ENCODE measurements at places on chromosomes 3 and 15.

DNA sequence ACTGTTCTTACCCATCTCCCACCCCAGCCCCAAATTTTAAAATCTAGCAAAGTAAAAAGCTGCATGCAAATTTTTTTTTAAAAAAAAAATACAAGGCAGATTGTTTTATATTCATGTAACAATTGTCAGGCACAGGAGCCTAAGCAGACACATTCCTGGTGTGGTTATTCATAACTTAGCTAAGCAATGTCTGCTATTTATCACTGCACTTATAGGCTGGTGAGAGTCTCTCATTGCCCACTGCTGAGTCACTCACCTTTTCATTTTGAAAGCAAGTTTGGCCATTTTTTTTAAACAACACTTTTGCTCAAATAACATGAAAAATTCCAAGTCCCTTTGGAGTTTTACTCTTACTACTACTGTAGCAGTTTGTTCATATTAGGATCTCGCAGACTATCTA lies 413.9 kb downstream of the RBMS3 start:
- no peak for DNase-seq

- DNase-seq: peak; percentile 20
Observed at GRCh38 chr3:100782906-100783305, 73.6 kb downstream of the TFG start.

GRCh38 chr3:63349583-63350573 lies 71.8 kb downstream of the SYNPR start:
- DNase-seq: peak; percentile 26

- DNase-seq: peak; percentile 86
Observed at GRCh38 chr3:24601066-24601939, 106.7 kb upstream of the THRB start.

- DNase-seq: no peak
Observed at GRCh38 chr15:53107855-53108254, 317.7 kb upstream of the ONECUT1 start.

GRCh38 chr3:131143802-131144201 lies 117.1 kb downstream of the NEK11 start:
- DNase-seq: no peak

GRCh38 chr15:94250801-94251200 lies 19.4 kb downstream of the MCTP2 start:
- no peak for DNase-seq

DNA sequence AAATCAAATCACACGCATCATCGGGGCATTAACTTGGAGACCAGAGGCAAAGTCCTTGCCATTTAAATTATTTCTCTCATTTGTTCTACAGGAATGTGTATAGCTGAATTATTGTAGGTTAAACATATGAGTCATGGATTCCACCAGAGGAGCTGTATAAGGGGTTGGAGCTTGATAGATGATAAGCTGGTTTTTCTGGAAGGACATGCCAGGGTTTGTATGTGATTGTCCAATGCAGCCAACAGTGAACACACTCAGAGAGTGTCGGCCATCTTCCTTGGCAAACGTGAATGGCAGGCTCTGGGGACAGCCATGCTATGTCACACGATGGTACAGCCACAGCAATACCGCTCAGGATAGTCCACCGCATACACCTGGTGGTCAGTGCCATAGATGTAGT lies 25.1 kb downstream of the SSUH2 start:
- no peak for DNase-seq

GRCh38 chr3:175258763-175259162 lies 399.6 kb downstream of the NAALADL2 start:
- no peak for DNase-seq

DNA sequence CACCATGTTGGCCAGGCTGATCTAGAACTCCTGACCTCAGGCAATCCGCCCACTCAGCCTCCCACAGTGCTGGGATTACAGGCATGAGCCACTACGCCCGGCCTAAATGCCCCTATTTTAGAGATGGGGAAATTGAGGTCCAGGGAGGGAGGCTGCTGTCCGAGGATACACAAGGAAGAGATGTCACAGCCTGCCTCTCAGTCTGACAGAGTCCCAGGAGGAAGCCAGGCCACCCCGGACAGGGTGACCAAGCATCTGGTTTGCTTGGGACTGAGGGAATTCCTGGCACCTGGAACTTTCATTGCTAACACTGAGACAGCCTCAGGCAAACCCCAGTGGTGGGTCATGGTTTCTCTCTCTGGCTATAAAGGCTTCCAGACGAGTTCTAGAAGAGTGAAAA lies 30.6 kb upstream of the ADAMTS7 start:
- DNase-seq: no peak

DNA sequence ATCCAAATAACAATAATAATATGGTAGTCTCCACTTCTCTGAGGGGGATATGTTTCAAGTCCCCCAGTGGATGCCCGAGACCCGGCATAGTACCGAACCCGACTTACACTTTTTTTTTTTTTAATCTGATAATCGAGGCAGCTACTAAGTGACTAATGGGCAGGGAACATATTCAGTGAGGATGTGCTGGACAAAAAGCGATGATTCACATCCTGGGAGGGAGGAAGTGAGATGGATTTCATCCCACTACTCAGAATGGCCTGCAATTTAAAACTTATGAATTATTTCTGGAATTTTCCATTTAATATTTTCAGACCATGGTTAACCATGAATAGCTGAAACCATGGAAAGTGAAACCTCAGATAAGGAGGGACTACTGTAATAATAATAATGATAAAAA lies 49.5 kb upstream of the SELENOK start:
- no peak for DNase-seq

DNA sequence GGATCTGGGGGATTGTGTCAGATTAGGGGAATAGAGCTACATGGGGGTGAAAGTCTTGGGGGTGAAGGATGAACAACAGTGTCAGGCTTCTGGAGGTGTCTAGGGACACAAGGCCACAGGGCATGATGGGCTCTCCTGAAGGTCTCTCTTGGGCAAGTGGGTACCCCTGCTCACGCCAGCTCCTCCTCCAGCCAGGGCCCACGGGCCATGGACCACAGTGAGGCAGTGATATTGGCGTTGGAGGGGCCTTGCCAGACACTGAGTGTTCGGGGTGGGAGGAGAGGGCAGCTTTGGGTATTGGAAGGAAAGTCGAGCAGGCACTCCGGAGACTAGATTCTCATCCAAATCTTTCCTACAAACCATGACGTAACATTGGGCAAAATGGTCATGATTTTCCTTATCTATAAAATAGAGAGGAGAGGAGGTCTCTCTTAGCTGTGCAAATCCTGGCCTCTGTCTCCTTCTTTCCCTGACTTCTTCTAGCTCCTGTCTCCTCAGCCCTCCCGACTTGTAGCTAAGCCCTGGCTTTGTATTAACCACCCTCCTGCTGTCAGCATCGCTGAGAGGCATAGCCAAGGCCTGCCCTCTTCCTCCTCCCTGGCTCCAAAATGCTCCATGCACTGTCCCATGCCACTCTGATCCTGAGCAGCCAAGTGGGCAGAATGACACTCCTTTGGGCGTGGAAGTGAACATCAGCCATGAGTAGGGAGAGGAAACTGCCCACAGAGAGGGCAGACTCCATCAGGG lies 24.0 kb upstream of the SRP14 start:
- DNase-seq: no peak

DNA sequence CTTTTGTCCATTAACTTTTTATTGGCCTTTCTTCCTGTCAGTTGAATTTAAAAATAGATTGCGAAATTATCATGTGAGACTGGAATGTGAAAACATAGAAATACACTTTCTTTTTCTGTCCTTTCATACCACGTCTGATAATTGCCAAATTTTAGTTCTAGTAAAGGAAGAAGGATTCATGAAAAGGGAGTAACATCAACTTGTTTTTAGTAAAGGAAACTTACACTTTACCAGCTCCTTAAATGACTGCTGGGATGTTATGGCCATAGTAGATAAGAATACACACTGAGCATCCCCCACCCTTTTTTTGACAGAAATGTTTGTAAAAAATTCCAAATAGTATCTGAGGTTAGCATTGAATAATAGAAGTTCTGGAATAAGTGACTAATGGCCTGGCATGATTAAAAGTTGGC lies 137.9 kb downstream of the NEO1 start:
- no peak for DNase-seq

DNA sequence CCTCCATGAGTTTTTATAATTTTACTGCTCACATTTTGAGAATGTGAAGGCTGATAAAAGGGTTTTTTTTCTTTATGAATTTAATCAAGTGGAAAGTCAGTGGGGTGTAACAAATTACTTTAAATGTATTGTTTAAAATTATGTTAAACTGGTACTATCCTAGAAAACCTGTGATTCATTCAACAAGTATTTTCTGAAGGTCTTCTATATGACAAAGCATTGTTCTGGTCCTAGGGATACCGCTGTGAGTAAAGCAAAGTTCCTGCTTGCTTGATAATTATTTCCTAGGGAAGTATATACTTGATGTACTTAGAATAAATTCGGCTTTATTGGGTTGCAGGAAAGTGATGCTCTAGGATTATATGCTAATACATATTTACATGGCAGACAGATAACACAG lies 152.8 kb upstream of the GOLGA6L4 start:
- no peak for DNase-seq

- no peak for DNase-seq
Observed at GRCh38 chr3:146416366-146416765, 53.0 kb downstream of the PLSCR2 start.

DNA sequence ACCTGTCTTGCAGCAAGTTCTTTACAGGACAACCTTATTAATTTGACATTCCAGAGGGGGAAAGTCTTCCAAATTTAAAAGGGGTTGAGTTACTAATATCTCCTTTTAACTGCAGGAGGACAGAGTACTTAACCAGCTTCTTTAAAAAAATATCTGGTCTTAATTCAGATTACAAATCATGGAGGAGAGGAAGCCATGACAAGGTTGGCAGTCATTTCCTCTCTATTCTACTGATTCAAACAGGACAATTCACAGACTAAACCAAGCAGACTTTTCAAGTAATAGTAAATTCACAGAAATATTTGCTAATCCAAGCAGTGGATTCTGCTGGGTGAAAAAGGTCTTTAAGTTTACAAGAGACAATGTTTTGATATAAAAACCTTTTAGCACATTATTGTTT lies 185.3 kb downstream of the CFAP20DC start:
- DNase-seq: no peak

DNA sequence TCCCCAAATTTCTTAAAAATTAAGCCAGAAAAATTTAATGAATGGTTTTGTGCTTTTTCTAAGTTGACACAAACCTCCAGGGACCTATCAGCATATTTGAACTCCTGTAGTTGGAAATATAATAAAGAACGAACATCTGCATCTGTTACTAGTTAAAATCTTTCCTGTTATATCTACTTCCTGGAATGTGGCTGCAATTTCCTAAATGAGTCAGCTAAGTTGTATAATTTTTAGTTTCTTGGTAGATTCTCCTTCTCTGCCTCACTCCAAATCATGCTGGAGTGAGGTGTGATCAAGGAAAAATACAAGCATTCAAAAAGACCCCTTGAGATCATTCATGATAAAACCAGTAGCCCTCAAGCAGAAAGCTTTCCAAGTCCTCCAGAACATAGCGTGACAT lies 106.2 kb upstream of the MCTP2 start:
- no peak for DNase-seq

DNA sequence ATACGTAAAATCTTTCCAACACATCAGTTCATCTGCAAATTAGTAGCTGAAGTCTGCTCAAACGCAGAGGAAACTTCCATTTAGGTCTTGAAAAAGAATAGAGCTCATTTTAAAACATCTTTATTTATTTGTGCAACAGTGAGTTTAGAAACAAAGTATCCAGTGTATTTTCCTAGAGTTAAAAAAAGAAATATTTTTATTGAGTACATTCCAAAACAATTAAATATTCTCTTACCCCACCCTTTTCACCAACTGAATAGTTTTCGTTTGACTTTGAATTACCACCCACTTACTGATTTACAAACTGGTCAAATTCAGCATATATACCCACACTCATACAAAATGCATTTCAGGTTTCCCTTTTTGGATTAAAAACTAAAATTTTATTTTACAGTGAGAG lies 104.7 kb downstream of the ZBTB20 start:
- no peak for DNase-seq

DNA sequence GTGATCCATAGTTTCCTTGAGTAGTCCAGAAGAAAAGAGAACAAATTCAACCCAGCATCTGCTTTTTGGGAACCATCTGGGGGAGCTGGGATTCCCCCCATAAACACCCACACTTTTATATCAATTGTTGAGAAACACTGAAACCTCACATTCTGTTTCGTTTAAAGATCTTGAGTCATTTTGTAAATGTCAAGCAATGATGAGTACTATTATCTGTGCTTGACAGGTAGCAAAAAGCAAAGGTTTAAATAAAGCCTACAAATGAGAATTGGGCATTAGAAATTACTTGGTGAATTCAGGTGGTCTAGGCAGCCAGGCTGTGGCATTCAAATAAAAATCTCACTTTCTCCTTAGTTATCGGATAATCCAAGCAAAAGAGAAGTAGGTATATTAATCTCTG lies 75.7 kb downstream of the TMEM266 start:
- no peak for DNase-seq

DNA sequence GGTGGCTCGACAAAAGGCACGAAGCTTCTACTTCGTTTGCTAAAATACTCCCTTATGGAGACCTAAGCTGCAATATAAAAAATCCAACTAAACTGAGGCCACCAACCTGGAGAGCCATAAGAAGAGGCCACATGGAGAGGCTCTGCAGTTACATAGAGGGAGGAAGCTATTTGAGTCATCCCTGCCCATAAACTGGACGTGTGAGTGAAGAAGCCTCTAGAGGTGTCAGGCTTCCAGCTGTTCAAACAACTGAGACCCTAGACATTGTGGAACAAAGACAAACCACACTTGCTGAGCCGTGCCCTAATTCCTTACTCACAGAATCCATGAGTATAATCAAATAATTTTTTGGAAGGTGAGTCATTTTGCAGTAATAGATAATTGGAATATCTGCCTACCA lies 50.2 kb upstream of the GMNC start:
- DNase-seq: no peak

GRCh38 chr15:59174151-59174834 lies 32.4 kb upstream of the LDHAL6B start:
- no peak for DNase-seq

GRCh38 chr3:69092030-69092516 lies 7.3 kb downstream of the ARL6IP5 start:
- DNase-seq: no peak

GRCh38 chr3:177946497-177946896 lies 589.7 kb upstream of the KCNMB2 start:
- DNase-seq: peak; percentile 45

GRCh38 chr3:30676424-30677346 lies 70.3 kb downstream of the TGFBR2 start:
- DNase-seq: no peak

- DNase-seq: no peak
Observed at GRCh38 chr3:165526367-165526766, 310.9 kb downstream of the BCHE start.

GRCh38 chr3:142663865-142664264 lies 60.0 kb upstream of the TRPC1 start:
- DNase-seq: no peak

DNA sequence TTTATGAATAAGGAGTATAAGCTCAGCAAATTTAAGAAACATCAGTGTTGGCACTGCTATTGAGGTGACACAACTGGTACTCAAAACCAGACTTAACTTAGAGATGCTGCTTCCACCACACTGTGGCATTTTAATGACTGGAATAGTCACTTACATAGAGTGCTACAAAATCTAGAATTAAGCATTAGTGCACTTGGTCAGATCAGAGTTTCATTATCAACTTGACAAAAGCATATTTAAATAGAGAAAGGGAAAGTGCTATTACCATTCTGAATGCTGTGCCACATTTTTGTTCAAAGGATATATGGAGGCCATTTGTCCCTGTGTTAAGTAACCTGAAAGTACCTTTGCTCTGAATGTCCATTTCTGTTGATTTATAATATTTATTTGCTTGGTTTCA lies 800.7 kb upstream of the ALCAM start:
- DNase-seq: no peak

Measured in right lung (tissue), 10 donors.